ENCODE measurements at places on chromosomes 3 and 15.

DNA sequence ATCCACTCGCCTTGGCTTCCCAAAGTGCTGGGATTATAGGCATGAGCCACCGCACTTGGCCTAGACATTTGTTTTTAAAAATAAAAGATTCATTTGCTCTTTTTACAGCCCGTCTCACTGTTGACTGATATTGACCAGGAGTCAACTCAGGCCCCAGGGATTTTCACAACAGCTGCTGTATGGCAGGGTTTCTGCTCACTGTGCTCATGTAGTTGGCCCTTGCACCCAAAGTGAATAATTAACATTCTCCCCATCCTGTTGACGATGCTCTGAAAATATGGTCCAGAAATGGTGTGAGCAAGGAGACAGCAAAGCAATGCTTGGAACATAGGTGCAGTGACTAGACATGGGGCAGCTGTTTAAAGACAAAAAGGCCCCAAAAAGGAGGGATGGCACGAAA, 2.9 kb upstream of the CCR5 start:
- no peak for DNase-seq

- DNase-seq: no peak
These were observed 265.8 kb downstream of the RPLP1 start for GRCh38 chr15:69718436-69718835.

GRCh38 chr3:186849374-186849975, 7.0 kb downstream of the ADIPOQ start:
- DNase-seq: no peak

- no peak for DNase-seq
These were observed 1.7 kb downstream of the TIPARP start for GRCh38 chr3:156675830-156676767.

- DNase-seq: no peak
These were observed 6.9 kb downstream of the IQGAP1 start for GRCh38 chr15:90394748-90395442.

DNA sequence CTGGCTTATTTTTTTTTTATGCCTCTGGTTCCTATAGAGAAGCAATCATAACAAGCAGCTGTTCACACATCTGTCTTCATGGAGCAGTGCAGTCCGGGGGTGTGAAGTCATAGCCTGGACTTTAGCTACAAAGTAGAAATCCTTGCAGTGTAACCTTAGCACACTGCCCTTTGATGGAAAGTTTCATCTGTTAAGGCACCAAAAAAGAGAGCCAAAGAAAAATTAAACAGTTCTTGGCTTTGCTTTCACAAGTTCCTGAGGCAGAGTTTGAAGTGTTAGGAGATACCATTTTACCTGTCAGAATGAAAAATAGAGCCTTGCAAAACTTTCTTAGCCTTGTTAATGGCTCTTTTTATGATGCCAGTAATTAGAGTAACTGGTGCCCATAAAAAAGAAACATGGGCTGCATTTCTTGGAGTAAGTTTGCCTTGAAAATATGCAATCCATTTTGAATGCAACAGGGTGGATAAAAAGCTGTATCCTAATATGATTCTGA, 84.1 kb downstream of the PIK3R4 start:
- DNase-seq: peak; percentile 48

- DNase-seq: no peak
These were observed 15.5 kb downstream of the CCR5 start for GRCh38 chr3:46386205-46386604.

DNA sequence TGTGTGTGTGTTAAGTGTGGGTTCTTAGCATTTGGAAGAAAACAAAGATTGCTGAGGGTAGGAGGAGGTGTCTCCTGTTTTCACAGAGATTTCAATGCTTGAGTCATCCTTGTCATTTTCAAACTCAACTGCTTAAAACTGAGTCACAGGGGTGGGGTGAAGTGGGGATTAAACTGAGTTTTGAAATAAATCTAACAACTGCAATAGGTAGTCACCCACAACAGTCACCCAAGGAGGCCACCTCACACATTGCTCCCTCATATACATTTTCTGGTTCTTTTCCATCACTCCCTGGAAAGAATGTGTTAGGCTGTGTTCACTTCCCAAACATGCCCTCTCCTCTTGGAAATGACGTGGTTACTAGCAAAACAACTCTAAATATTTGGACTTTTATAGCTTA, 187.7 kb upstream of the CMC1 start:
- DNase-seq: no peak

- DNase-seq: no peak
These were observed 75.4 kb upstream of the PSMD6 start for GRCh38 chr3:64098670-64099069.

DNA sequence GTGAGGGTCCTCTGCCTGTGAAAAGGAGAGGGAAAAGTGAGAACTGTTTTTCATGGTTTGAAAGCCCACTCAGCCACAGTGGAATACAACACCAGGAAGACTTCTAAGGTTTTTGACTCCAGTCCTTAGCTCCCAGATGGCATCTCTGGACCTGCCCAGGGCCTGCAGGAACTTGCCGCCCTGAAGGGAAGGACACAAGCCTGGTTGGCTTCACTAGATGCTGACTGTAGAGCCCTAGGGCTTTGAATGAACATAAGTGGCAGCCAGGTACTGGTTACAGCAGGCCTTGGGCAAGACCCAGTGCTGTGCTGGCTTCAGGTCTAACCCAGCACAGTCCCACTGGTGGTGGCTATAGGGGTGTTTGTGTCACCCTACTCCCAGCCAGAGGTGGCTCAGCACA, 21.3 kb upstream of the TMEM266 start:
- no peak for DNase-seq

DNA sequence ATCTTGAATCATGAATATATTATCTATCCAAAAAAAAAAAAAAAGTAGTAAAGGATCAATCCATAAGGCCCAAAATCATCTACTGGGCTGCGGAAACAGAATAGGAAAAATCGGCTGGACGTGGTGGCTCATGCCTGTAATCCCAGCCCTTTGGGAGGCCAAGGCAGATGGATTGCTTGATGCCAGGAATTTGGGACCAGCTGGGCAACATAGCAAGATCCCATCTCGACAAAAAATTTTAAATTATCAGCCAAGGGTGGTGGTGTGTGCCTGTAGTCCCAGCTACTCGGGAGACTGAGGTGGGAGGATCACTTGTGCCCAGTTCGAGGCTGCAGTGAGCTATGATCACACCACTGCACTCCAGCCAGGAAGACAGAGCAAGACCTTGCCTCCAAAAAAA, 6.1 kb upstream of the DVL3 start:
- no peak for DNase-seq

DNA sequence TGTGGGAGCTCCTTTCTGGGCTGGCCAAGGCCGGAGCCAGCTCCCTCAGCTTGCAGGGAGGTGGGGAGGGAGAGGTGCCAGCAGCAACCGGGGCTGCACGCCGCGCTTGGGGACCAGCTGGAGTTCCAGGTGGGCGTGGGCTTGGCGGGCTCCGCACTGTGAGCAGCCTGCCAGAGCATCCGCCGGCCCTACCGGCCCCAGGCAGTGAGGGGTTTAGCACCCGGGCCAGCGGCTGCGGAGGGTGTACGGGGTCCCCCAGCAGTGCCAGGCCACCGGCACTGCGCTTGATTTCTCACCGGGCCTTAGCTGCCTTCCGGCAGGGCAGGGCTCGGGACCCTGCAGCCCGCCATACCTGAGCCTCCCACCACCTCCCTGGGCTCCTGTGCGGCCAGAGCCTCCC, 651.0 kb upstream of the ARPP21 start:
- DNase-seq: no peak

DNA sequence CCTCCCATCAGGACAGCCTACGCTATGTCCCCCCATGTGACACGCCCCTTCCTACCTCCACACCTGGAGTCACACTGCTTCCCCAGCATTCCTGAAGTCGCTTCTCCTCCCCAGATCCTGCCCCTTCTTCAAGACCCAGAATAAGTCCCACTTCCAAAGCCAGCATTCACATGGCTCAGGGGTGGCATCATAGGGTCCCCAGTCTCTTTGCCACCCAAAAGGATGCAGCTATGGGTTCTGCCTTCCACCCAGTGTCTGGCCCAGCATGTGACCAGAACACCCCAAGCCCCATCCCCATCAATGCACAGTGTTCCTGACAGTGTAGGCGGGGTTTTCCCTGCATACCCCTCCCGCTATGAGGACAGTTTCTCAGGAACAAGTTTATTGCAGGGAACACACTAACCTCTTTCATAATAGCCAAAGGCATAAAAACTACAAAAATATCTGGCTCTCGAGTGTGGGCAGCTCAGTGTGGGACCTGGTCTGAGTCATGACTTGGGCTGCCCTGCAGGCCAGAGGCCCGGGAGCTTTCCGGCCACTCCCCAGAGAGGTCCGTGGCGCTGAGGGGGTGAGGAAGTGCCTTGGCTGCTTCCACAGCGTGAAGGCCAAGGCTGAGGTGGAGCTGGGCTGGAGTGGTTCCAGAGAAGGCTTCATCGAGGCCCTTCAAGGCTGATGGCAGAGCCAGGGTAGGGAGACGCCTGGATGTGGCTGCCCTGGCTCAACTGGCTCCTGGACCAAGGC, 5.8 kb downstream of the ISLR start:
- no peak for DNase-seq

DNA sequence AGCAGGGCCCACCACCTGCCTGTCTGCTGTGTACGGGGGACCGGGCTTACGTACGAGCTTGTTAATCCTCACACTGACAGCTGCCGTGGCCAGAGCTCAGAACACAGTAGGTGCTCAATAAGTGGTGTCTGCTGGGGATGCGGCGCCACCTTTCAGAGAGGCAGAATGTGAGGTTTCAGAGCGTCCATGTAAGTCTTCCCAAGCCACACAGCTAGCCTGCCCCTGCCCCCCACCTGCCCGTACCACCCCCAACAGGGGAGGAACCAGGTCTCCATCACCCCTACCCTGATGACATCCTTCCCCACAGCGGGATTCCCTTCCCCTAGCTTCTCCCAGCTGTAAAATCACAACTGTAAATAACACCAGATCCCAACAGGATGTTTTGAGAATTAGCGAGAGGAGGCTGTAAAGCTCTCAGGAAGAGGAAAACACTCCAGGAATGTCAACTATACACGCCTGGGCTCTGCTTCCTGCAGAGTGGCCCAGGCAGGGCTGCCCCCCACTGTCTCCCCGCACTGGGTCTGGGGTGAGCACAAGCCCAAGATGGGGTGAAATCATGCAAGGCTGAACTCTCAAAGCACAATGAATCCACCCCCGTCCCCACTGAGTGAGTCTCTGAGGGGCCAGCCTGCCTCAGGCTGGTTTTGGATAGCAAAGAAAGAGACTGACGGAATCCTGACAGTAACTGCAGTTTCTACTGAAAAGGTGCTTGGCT, 250.1 kb upstream of the LYSMD4 start:
- DNase-seq: no peak

DNA sequence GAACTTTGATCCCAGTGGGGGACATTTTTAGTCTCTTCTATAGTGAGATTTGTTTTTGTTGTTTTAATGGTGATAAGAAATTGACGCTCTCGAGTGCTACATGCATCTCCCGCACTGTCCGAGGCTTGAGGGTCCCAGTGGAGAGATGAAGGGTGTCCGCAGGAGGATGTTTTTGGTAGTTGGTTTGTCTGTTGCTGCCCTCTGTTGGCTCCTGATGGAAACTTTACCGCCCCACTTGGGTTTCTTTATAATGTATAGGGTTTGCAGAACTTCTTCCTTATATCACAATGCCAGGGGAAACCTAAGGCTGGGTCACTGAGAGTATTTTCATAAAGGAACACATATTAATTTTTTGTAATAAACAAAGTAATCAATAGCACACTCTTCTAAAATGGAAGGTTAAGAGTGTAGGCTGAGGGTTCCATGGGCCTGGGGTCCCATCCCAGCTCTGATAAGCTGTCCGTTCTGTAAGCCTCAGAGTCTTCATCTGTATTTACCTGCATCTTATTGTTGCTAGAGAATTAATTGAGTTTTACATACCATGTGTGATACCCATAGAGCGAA, 185.3 kb upstream of the FEZF2 start:
- DNase-seq: peak; percentile 11

GRCh38 chr3:76789237-76789636, 250.7 kb upstream of the ROBO2 start:
- DNase-seq: no peak

DNA sequence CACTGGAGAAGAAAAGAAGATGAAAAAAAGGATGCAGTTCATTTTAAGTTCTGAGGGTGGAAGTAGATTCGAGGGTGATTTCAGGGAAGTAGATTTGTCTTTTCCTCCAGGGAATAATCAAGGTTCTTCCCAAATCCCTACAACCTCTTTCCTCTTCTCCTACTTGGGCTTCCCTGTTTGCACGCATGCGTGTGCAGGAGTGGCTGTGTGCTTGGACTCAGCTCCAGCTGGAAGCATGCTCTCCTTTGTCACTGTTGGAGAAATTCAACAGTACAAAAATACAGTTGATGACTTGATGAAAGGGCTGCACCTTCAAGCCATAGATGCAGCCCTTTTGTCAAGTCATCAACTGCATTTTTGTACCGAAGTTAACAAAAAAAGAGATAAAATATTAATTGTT, 3.8 kb downstream of the OR5K2 start:
- no peak for DNase-seq

DNA sequence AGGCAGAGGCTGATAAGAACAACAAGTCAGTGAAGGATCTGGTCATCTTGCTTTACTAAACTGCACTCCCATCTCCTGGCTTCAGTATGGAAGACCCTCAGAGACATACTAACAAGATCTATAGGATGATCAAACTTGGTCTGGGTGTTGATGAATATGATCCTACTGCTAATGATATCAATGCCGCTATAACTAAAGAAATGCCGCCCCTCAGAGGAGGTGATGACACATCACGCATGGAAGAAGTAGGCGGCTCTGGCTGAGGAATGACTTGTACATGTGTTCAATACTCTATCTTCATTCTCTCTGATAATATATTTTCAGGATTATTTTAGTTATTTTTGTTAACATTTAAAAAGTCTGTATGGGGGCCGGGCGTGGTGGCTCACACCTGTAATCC, 17.5 kb upstream of the EIF2B5 start:
- no peak for DNase-seq

- DNase-seq: peak; percentile 20
These were observed 15.1 kb downstream of the PLSCR5 start for GRCh38 chr3:146589899-146590508.

- no peak for DNase-seq
These were observed 184.0 kb downstream of the ABHD5 start for GRCh38 chr3:43874731-43875130.

- no peak for DNase-seq
These were observed 10.6 kb upstream of the TBC1D5 start for GRCh38 chr3:17752876-17753631.

DNA sequence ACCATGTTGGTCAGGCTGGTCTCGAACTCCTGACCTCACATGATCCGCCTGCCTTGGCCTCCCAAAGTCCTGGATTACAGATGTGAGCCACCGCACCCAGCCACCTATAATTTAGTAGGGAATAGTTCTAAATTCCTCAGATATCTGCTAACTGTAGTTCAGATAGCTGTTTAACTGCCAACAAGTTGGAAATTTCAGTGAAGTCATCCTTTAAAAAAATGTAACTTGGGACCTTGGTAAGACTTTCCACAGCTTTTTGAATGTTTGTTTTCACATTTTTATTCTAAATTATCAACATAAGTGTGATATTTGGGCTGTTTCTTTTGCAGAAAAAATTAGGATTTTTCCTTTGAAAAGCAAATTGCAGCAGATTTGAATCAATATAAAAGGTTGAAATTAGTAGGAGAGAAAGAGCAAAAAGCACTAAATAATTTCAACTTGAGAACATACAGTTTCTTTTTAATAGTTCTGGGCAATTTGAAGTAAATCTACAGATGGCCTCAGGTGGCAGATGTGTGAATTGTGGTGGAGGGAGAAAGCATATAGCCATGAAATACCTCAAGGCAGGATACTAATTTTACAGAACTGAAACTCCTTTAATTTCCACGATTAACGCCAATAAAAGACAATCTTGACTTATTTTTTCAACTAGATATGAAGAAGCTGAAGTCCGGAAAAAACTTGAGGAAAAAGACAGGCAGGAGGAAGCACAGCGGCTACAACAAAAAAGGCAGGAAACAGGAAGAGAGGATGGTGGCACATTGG, 34.3 kb downstream of the USP8 start:
- no peak for DNase-seq

GRCh38 chr3:126100634-126101301, 16.8 kb upstream of the SLC41A3 start:
- no peak for DNase-seq
